ENCODE measurements at places on chromosomes 2 and 18.
A peak's percentile ranks its signal among the peaks of the same experiment; 100 is the strongest.

DNA sequence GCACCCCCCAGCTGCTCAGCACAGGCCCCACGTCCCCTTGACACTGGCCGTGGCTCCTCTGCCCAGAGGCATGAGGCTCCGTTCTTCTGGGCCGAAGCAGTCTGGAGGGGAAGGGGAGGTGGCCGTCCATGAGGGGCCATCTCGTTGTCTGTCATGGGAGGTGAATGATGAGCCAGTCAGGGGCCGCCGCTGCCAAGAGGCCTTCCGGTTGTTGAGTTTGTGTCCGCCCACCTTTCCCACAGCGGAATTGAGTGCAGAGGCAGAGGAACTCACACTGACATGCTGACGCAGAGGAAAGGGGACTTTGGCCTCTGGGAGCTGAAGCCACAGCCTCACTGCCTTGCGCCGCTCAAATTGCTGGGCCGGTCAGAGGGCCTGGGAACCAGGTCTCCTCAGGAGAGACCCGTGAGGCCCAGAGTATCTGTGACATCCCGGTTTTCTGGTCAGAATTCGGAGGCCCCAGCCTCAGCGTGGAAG lies 268.4 kb downstream of the ATAD2B start:
- DNase-seq: peak; percentile 19

DNA sequence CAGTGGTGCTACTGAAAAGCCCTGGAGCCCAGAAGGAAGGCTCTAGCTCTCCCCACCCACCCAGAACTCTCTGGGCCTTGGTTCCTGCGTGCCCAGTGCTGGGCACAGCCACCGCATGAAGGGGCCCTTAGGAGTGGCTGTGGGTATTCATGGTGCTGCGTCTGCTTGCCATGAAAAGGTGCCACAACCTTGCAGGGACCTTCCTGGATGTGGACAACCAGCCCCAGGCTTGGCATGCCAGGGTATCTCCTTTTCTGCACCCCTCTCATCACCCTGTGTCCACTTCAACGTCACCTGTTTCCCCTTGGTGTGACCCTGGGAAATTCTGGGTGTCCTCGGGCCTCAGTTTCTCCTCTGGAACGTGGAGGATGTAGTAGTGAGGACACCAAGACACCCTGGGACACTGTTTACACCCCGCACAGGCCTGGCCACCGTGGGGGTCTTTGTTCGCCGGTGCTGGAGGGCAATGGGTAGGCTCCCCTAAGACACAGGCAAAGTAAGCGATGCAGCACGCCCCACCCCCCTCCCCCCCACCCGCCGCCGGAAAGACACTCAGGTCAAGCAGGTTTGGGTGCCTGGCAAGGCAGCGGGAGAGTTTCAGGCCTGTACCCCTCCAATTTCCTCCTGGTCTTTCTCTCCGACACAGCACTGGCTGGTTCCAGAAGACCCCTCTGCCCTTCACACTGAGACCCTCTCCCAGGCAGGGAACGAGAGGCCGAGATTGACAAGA lies 34.8 kb upstream of the TAF1B start:
- DNase-seq: no peak

- no peak for DNase-seq
Measured at GRCh38 chr18:9519399-9519798, 44.1 kb downstream of the RALBP1 start.

DNA sequence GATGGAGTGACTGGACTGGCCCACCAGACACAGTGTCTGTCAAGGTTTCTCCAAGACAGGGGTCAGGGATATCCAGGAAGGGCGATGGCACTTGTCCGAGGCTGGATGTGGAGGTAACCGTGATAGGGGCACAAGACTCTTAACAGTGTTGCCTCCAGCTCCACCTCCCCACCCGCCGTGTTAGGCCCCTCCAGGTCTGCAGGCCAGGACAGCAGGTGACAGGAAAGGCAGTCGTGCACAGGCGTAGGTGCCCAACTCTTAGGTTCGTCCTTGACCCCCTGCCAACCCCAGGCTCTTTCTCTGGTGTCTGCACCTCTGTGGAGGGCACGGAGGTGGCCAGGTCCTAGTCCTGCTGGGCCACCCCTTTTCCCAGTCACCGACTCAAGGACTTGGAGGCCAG lies 10.1 kb downstream of the ITM2C start:
- no peak for DNase-seq

DNA sequence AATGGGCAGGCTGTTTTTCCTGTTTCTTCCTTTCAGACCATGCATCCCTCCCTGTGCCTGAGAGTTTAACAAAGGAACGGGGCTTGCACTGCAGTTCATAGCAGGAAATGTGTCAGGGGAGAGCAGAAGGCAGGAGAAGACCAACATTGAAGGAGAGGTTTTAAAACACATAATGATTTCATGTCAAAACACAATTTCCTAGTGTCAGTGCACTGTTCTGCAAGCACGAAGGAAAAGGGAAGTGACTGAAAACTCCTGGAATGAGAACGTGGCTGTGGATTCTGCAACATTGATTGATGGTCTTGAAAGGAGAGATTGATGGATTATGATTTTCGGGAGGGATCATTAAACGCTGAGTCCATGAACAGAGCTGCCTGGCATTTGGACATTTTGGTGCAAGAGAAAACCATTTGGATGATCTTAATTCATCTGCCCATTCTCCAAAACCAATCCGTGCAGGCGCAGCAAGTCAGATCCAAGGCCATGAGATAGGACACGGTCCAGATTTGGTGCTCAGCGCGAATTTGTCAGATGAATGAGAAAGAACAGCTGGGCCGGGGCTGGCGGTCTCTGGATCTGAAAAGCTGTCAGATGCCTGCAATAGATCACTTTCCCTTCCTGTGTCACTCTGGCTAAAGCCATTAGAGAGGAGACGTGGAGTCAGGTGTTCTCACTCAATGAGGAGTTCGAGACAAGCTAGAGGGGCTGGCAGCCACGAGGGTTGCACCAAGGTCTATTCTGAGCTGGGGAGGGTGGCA lies 38.4 kb downstream of the C1QL2 start:
- no peak for DNase-seq

GRCh38 chr2:217993138-217993537 lies 9.7 kb downstream of the TNS1 start:
- no peak for DNase-seq

DNA sequence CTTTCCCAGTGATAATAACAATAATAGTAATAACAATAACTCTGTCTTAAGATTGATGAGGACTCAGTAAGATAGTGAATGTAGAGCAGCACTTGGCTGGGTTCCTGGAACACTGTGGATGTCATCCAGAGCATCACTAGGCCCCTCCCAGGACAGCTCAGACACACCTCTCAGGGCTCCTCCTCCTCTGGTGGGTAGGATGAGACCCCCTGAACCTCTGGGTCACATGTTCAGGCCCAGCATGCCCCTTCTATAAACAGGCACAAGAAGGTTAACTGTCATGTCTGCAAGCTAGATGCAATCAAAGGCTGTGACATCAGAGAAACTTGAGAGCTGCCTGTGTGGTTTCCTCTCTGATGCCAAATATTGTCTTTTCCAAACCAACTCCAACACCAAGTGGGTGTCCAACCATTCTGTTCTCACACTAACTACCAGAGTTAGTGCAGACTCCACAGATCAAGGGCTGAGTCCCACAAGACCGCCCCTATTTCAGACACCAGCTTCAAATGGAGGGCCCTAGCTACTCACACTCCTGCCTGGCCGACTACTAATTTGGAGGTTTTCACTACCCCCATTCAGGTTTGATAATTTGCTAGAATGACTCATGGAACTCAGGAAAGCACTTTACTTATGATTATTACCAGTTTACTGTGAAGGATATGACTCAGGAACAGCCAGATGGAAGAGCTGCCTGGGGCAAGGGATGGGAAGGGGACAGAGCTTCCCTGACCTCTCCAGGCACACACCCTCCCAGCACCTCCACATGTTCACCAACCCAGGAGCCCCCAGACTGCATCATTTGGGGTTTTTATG lies 46.4 kb upstream of the BZW1 start:
- peak; percentile 31 for DNase-seq

- no peak for DNase-seq
Measured at GRCh38 chr18:29962579-29962978, 1080.0 kb downstream of the DSC3 start.

- DNase-seq: no peak
Measured at GRCh38 chr18:44938720-44939665, 258.3 kb downstream of the SETBP1 start.

DNA sequence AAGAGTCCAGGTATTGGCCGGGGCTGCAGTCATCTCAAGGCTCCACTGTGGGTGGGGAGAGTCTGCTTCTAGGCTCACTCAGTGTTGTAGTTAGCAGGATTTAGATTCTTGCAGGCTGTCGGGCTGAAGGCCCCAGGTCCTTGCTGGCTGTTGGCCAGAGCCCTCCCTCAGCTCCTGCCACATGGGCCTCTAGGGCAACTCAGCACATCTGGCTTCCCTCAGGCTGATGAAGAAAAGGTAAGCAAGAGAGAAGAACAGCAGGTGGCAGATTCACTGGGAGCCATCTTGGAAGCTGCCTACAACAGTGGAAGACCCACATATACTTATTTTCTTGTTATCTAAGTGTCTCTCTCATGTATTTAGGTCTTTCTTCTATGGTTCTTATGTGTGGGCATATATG lies 4.3 kb downstream of the MRPS9 start:
- DNase-seq: no peak

- DNase-seq: peak; percentile 1
Measured at GRCh38 chr2:80238692-80239469, 65.7 kb downstream of the LRRTM1 start.

DNA sequence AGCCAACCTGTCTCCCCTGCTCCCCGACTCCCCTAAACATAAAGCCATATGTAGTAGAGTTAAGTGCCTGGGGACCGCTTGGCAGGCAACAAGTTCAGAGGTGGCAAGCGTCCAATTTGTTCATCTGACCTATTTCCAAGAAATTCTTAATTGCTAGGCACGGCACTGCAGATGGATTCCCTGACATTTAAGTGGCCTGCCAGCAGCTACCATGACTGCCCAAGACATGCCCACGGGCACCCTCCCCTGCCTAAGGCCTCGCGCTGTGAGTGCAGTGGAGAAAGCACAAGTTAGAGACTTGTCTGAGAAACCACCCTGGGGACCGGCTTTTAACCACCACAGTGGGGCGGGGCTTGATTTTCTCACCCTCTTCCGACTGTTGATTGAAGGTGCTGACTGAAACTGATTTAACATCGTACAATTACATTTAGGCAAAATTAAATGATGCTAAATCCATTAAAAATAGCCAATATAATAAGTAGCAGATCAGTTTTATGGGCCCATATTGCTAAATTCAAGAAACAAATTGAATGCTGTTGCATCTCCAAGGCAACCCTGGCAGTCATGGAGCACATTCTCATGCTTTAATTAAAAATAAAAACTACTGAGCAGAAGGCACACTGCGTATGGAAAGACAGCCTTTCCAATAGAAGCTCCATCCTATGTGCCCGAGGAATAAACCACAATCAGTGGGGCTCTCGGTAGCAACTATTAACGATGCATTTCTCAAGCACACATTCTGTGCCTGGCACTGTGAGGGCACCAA lies 163.6 kb upstream of the ACAA2 start:
- DNase-seq: no peak

DNA sequence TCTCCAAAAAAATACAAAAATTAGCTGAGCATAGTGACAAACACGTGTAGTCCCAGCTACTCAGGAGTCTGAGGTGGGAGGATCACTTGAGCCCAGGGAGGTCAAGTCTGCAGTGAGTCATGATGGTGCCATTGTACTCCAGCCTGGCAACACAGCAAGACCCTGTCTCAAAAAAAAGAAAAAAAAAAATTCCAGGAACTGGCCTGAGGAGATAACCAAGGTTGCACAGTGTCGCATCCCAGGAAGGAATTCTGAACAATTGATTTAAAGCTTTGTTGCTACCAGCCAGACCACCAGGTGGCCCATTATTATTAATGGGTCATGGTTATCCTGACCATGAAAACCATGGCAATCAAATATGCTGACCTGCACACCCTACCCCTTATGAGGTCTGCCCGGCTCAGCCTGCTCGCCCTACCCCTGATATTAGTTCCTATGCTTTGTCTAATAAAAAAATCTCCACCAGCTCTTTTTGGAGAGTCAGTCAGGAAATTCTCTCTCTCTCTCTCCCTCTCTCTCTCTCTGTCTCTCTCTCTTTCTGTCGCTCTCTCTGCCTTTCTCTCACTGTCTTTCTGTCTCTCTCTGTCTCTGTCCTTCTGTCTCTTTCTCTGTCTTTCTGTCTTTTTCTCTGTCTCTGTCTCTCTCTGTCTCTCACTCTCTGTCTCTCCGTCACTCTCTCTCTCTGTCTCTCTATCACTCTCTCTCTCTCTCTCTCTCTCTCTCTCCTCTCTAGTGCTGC lies 73.7 kb downstream of the NCAPH start:
- no peak for DNase-seq

- DNase-seq: no peak
Measured at GRCh38 chr2:81747481-81748070, 1443.0 kb upstream of the LRRTM1 start.

GRCh38 chr2:47070920-47071824 lies 83.9 kb downstream of the STPG4 start:
- no peak for DNase-seq

DNA sequence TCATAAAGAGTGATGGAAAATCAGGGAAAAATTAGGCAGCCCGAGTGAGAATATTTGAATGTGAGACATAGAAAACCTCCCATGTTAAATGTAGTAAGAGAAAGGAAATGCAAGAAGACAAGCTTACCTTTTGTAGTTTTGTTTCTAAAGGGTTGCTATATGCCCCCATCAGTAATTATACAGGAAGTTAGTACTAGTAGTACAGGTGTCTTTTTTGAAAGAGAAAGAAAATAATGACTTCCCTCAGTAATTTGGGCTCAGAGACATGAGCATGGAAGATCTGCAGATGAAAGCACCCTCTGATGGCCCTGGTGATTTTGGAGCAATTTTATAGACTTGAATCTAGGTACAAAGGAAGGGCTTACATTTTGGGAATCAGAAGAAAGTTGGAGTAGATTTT lies 80.8 kb downstream of the RHBDD1 start:
- DNase-seq: no peak

- DNase-seq: no peak
Measured at GRCh38 chr18:36130039-36130831, 536 bp downstream of the ELP2 start.

- no peak for DNase-seq
Measured at GRCh38 chr18:21316296-21316695, 74.3 kb downstream of the GREB1L start.

GRCh38 chr2:41040782-41041520 lies 589.1 kb upstream of the SLC8A1 start:
- DNase-seq: no peak

GRCh38 chr2:36354811-36355150 lies 797 bp upstream of the CRIM1 start:
- DNase-seq: no peak

GRCh38 chr2:100886085-100886484 lies 66.1 kb downstream of the NPAS2 start:
- DNase-seq: no peak

- DNase-seq: no peak
Measured at GRCh38 chr2:82839036-82839435, 1620.0 kb downstream of the SUCLG1 start.
